Activated CD8-positive, alpha-beta memory T cell treated with anti-CD3 and anti-CD28 coated beads for 1 hour (primary cell): ENCODE measurements at places on chromosomes 3 and 15.

- DNase-seq: no peak
Measured at GRCh38 chr3:196794467-196794866, 54.8 kb downstream of the PAK2 start.

DNA sequence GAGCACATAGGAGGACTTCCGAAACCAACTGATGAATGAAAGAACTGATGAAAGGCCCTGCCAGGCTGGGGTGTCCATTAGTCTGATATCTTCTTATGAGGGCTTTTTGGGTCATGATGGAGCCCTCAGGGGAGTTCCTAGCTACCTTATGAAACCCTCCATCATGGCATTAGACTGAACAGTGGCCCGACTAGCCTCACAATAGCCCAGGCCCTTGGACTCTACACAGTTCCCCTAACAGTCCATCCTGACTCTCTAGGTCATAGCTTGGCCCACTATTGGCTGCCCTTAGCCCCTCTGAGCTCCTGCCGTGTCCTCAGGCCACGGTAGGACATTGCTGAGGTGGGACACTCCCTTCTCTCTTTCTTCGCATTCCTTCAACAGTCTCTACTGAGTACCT is 365.9 kb downstream of the CACNA2D3 start:
- no peak for DNase-seq

DNA sequence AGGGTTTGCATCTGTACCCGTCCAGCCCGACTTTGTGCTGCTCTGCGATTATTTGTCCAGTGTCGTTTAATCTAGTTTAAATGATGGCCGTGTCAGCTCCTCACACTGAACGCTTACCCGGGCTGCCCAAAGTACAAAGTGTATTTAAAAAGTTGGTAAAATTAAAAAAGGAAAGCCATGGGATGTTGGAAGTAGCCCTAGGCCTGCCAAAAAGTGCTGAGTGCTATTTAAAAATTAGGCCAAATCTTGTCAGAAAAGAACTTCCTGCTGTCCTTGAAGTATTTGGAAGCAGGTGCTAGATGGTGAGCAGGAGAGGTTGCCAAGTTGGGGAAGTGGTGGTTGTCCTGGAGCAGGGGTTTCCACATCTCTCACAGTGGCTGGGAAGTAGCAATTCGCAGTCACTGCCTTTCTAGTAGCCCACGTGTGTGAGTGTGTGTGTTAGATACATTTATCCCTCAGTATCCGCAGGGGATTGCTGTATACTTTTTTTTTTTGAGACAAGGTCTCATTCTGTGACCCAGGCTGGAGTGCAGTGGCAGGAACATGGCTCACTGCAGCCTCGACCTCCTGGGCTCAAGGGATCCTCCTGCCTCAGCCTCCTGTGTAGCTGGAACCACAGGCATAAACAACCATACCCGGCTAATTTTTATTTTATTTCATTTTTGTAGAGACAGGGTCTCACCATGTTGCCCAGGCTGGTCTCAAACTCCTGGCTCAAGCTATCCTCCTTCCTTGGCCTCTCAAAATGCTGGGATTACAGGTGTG is 664 bp downstream of the PPCDC start:
- DNase-seq: no peak

GRCh38 chr15:76903251-76903681 is 1.9 kb downstream of the SCAPER start:
- DNase-seq: no peak

DNA sequence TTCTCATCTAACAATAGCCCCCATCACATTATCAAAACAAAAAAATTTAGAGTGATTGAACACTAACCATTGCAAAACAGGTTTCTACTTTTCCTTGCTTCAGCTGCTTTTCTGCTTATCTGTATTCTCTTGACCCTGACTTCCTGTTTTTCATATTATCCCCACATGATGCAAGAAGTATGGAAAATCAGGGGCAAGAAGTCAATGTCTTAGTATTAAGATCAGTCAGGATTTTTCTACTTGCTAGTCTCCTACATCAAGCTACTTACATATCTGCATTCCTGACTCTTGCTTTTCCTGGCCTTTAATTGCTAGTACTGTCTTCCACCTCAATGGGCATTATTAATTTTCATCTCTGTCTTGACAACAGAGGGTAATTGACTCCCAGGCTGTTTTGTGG is 300.2 kb downstream of the OTOL1 start:
- DNase-seq: no peak

- no peak for DNase-seq
Measured at GRCh38 chr3:65526656-65527055, 512.1 kb downstream of the MAGI1 start.

- DNase-seq: no peak
Measured at GRCh38 chr3:62446337-62446940, 73.1 kb upstream of the FEZF2 start.

DNA sequence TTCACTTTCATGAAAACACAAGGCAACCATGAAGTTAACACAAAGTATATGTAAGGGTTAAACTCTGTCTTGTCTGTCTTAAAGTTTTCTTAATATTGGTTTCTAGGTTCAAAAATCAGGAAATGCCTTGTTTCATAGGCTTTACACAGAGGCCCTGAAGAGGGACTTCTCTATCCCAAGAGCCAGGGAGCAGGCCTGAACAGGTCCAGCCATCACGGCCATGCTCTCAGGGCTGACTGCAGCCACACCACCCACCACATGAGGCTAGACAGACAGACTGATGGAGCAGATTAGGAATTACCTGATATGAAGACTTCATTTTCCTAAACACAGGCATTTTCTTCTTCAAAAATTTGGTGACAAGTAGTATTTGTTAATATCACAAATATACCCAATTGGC is 502.9 kb downstream of the GABRG3 start:
- no peak for DNase-seq

- DNase-seq: no peak
Measured at GRCh38 chr3:127222664-127223063, 29.7 kb downstream of the PRR23E start.

DNA sequence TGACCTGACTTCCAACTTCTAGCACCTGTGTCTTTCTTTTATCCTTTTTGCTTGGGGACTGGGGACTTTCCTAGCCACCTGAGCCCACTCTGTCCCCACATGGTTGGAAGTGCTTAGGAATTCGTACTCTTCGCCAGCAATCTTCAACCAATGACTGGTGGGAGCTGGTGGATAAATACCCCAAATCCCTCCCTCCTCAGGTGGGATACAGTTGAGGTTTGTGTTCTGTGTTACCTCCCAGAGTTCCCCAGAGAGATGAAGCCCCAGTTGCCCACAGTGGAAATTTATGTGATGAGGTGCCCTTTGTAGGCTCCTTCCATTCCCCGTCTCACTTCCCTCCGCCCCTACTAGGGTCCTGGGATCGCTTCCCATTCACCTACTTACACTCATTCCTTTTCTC is 40.1 kb upstream of the CFAP161 start:
- no peak for DNase-seq

DNA sequence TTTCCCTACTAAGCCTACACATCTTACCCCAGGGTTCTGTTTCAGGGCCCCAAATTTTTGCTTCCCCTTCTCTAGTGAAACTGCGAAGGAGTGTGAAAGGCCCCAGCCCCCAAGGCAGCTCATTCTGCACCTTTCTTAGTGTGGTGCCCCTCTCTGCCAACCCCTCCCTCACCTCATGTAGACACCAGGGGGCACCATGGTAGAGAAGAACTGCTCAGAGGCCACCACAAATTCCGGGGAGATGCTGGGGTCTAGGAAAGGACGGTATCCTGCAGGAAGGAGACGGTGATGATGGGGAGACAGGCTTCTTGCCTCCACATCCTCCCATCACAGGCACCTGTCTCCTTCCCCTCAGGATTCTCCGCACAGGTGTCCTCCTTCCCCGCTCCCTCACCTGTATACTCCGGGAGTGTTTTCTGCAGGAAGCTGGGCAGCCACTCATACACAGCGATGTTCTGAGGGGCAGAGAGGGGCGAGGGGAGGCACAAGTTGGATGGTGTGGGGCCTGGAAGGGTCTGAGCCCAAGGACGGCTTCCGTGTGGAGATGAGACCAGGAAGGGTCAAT is 3.6 kb downstream of the DUOX2 start:
- DNase-seq: no peak

- no peak for DNase-seq
Measured at GRCh38 chr3:69352305-69353087, 33.4 kb downstream of the FRMD4B start.

- DNase-seq: no peak
Measured at GRCh38 chr3:115399750-115400149, 223.6 kb upstream of the GAP43 start.

DNA sequence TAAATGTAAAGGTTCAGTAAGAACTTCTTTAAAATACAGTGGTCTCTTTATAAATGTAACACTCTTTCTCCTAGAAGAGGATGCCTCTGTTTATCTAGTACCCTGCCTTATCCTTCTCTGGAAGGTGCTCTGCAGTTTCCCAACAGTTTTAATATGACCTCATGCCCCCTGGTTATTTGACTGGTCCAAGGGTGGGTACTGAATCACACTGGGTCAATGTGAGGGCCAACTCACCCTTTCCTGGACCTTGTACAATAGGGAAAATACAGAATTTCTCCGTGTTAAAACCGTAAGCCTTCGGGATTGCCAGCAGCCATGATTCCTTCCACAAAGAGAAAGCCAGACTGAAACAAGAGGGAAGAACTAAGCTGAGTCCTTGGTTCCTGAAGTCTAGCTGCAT is 9.2 kb downstream of the DCBLD2 start:
- no peak for DNase-seq

GRCh38 chr15:64398575-64398974 is 10.9 kb downstream of the TRIP4 start:
- no peak for DNase-seq

- no peak for DNase-seq
Measured at GRCh38 chr3:176787506-176787905, 409.8 kb downstream of the TBL1XR1 start.

DNA sequence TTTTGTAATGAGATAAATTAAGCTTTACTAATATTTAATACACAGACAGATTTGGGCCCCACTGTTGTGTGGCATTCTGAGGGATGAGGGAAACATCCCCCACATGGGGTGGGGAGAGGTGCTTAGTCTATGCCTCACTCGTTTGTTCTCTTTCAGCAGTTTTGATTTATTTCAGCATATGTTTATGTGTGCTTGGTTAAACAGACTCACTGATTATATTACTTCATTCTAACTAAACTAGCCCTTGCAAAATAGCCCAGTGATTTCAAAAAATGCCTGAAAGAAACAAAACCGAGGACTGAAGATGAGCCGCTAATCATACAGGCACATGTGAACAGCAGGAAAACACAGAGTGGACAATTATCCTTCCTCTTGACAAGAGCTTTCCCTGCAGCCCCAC is 27.2 kb downstream of the TNFAIP8L3 start:
- DNase-seq: no peak

- DNase-seq: no peak
Measured at GRCh38 chr3:86793786-86794185, 197.2 kb downstream of the VGLL3 start.

DNA sequence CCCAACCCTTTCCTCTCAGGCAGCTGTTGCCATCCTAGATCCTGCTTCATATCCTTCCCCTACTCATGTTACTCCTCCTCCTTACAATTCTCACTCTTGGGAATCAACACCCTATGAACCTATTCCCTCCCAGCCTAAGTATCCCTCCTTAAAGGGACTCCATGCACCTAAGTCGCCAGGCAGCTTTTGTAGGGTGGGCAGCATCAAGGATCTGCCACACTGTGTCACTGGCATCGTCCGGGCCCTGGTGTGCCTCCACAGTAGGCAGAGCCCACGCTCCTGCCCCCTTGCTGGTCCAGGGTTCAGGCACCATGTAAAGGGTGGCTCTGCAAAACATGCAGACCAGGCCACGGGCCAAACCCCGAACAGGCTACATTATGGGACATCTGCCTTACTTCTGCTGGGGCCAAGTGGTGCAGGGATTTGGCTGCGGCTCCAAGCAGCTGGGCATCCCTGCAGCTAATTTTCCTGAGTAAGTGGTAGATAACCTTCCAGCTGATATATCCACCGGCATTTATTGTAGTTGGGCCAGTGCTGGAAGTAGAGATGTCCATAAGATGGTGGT is 53.4 kb downstream of the GSK3B start:
- no peak for DNase-seq

DNA sequence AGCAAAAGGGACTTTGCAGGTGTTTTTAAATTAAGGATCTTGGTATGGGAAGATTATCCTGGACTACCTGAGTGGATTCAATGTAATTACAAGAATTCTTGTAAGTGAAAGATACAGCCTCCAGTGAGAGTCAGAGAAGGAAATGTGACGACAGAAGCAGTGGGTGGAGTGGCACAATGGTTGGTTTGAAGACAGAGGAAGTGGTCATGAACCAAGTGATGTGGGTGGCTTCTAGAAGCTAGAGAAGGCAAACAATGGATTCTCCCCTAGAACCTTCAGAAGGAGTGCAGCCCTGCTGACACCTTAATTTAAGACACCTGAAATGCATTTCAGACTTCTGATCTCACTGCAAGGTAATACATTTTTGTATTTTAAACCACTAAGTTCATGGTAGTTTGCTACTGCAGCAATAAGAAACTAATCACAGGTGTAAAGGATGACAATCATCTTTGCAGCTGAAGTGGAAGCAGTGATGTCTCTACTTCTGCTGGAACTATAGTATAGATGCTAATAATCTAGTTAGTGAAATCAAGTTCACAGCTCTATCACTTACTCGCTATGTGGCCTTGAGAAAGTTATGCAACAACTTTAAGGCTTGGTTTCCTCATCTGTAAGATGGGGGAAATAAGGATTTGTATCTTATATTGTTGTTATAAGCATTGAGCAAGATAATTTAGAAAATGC is 403.4 kb upstream of the SUCLG2 start:
- peak; percentile 17 for DNase-seq

GRCh38 chr3:172260381-172260780 is 187.9 kb downstream of the GHSR start:
- no peak for DNase-seq

- DNase-seq: no peak
Measured at GRCh38 chr15:31446546-31446945, 119.9 kb downstream of the KLF13 start.

GRCh38 chr15:60720086-60720485 is 241.1 kb upstream of the ICE2 start:
- no peak for DNase-seq

- DNase-seq: no peak
Measured at GRCh38 chr3:17140670-17141505, 256.1 kb downstream of the PLCL2 start.

GRCh38 chr3:147408188-147409100 is 721 bp upstream of the ZIC1 start:
- no peak for DNase-seq

DNA sequence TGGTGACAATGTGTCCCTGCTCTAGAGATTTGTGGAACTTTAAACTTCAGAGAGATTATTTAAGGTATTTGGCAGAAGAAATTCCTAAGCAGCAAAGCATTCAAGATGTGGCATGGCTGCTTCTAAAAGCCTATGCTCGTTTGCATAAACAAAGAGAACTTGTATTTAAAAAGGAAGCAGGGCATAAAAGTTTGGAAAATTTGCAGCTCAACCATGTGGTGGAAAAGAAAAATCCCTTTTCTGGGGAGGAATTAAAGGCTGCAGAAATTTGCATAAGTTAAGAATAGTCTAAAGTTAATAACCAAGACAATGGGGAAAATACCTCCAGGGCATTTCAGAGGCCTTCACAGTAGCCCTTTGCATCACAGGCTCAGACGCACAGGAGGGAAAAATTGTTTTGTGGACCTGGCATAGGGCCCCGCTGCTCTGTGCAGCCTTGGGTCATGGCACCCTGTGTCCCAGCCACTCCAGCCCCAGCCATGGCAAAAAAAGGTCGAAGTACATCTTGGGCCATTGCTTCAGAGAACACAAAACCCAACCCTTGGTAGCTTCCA is 1109.1 kb downstream of the OTOL1 start:
- DNase-seq: no peak
